Purkinje cell (primary cell): ENCODE measurements at places on chromosomes 5 and 9. TPM values are rescaled to one million over a fixed set of nuclear protein-coding genes. Genes with fewer than 3 reads are reported as not detected.

Gene SHROOM1
- 1.6 and 2.3 TPM in 2 replicates for polyA plus RNA-seq

Gene PCDHA9
- polyA plus RNA-seq: 0.07 and 0.16 TPM in 2 replicates

Gene PARP8
- 4.4 and 5.4 TPM in 2 replicates for polyA plus RNA-seq

Gene C5orf52
- not detected in 2 replicates for polyA plus RNA-seq

Gene PROB1
- polyA plus RNA-seq: not detected in 2 replicates

Gene SWI5
- 31.8 and 33.4 TPM in 2 replicates for polyA plus RNA-seq
